ENCODE measurements at places on chromosomes 5 and 9. TPM values are rescaled to one million over a fixed set of nuclear protein-coding genes. Genes with fewer than 3 reads are reported as not detected.

Gene TSPAN17
- total RNA-seq = 19.3 TPM

Gene HMCN2
- 0.12 TPM for total RNA-seq

Gene NSA2
- total RNA-seq = 65.4 TPM

- no peak overlapping the region for H3K4me3 ChIP-seq
- peaks cover 2% of the 10 kb centered on the region for H3K4me1 ChIP-seq
- H3K36me3 ChIP-seq = peaks cover 2% of the 10 kb centered on the region
- H3K27me3 ChIP-seq = no peaks in the 10 kb centered on the region
These were observed 156.4 kb upstream of the TRPC7 start for GRCh38 chr5:136521696-136522095.

- H3K4me1 ChIP-seq = no peaks in the 10 kb centered on the region
- DNase-seq = no peak
- H3K27ac ChIP-seq = no peak overlapping the region
- peaks cover 4% of the 10 kb centered on the region for H3K36me3 ChIP-seq
- H3K4me3 ChIP-seq = no peak overlapping the region
These were observed 25.0 kb downstream of the HMCN2 start for GRCh38 chr9:130290291-130291181.

Data from T-helper 17 cell (primary cell).